ENCODE measurements at places on chromosomes 5 and 9.

- no peak for DNase-seq
These were observed 35.5 kb downstream of the PALM2AKAP2 start for GRCh38 chr9:109815366-109815947.

DNA sequence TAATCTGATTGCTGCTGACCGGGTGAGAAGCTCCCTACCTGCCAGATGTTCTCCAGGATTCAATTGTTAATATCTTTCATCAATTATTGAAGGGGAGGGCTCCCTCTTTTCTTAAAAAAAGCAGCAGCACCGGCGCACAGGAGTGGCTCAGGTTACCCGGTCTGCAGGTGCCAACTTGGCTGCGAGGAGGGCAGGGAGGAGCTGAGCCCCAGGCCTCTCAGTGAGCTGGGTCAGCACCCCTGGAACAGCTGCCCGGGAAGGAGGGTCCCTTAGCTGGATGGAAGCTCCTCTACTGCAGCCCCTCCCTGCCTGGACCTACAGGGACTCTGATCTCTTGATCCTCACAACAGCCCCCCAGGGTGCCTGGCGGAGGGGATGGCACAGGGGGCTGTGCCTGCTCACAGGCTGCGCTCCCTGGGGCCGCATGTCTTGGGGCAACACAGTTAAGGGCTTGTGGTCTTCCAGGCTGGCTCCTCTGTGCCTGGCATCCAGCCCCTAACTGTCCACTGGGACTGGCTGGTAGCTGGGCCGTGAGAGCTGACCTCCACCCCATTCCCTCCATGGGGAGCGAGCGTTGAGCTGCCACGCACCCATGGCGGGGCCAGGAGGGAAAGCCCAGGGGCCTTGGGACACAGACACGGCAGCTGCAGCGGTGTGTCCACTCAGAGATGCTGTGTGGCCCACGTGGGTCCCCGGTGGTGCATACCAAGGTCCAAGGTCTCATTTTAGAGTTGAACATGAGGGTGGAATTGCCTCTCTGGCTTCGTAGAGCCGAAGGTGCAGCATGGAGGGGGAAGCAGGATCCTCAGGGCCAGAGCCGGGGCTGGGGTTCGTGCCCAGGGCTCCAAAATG, 28.6 kb upstream of the TMEM250 start:
- DNase-seq, result no peak

DNA sequence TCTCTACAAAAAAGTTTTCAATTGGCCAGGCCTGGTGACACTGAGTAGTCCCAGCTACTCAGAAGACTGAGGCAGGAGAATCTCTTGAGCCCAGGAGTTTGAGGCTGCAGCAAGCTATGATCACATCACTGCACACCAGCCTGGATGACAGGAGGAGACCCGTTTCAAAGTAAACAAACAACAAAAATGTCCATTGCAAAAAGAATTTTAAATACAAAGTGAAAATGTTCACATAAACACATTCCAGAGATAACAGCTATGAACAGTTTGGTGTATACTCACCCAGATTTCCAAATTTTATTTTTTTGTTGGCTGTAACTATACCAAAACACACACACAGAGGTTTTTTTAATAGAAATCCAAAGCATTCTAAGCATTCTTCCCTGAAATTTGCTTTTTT, 39.8 kb downstream of the ADRA1B start:
- DNase-seq, result no peak

DNA sequence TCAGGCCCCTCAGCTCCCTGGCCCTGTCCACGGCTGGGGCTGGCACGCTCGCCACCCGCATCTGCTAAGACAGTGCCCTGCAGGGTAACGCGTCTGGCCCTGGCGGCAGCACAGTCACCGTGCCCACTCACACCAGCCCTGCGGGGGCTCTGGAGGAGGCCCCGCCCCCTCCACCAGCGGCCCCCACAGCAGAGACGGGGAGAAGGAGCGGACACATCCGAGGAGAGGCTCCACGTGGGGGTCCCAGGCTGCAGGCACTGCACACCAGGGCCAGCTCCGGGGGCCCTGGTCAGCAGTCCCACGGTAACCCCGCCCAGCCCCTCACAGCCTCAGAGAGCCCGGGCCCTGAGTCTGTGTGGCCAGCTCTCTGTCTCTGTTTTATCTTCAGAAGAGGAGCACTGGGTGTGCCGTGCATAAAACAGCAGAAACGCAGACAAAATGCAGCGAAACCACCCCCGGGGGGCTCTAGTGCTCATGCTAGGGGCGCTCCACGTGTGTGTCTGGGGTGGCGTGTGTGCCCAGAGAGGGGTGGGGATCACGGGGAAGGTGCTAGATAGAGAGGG, 47.5 kb upstream of the NRARP start:
- no peak for DNase-seq

DNA sequence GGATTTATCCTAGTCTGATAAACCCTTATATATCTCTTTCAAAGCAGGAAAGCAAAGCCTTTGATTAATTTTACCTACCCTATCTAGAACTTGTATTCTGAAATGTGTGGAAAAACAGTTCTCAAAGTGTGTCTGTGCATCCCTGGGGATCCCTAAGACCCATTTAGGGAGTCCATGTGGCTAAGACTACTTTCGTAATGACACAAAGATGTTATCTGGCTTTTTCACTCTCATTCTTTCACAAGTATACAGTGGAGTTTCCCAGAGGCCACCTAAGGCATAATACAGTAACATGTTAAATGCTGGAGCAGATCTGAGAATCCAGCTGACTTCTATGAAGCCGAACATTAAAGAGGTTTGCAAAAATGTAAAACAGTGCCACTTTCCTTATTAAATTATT, 54.3 kb upstream of the TNFSF15 start:
- DNase-seq, result no peak

DNA sequence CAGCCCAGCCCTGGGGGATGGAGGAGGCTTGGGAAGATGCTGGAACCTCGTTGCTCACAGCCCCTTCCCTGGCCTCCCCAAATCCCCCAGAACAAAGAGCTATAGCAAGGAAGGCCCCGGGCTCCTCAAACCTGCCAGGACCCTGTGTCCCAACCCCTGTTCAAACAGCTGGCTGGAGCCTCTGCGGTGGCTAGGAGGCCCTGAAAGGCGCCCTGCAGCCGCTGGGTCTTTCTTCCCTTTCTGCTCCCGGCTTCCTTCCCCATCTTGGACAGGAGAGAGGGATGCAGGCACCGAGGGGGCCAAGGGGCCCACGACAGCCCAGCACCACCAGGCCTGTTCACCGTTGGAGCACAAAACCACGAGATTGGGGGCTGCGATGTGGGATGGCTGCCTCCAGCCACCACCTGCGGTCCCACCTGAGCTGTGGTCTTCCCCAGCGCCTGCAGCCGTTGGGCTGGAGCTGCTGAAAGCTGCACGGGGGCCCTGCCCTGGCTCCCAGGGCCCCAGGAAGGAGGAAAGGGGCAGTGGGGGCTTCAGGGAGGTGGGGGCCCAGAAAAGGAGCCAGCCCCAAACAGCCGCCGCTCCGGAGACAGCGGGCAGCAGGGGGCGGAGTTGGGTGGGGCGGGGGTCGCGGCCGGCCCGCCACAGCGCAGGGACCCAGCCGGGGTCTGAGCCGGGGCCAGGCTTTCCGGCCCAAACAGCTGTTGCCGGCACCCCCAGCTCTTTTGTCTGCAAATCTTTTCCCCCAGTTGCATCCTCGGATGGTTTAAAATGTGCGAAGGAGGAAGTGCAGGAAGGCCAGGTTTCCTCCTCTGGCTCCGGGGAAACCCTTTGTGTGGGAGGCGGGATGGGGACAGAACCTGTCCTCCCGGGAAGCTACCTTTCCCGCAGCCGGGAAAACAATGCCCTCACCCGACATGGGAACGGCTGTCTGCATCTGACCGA, 16.1 kb downstream of the NOTCH1 start:
- DNase-seq, result no peak

DNA sequence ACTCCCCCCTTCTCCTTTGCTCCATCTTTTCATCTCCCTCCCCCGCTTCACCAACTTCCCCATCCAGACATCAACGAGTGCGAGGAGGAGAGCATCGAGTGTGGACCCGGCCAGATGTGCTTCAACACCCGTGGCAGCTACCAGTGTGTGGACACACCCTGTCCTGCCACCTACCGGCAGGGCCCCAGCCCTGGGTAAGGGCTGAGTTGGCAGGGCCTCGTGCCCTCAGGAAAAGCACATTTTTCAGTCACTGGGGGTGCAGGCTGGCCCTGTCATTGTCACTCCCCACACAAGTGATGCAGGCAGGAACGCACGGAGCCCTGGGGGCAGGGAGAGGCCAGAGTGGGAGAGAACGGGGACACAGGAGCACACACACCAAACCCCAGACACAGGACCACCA, 12.4 kb upstream of the ASS1 start:
- no peak for DNase-seq

GRCh38 chr5:107483231-107484024, 187.3 kb downstream of the EFNA5 start:
- DNase-seq, result no peak

DNA sequence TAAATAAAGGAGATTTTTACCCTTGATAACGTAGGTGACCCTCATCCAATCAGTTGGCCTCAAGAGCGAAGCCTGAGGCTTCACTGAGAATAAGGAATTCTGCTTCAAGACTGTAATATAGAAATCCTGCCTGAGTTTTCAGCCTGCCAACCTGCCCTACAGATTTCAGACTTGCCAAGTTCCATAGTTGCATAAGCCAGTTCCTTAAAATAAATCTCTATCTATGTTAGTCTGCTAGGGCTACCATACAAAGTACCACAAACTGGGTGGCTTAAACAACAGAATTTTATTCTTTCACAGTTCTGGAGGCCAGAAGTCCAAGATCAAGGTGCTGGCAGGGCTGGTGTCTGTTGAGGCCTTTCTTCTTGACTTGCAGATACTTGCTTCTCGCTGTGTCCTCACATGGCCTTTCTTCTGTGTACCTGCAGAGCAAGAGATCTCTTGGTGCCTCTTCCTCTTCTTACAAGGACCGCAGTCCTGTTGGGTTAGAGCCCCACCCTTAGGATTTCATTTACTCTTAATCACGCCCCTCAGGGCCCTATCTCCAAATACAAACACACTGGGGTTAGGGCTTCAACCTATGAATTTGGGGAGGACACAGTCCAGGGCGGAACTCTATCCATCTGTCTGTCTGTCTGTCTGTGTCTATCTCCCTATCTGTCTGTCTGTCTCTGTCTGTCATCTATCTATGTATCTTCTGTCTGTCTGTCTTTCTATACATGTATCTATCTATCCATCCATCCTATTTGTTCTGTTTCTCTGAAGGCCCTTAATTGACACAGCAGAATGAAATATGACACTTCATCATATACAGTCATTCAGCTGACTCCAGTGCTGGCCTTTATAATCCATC, 17.0 kb upstream of the CMBL start:
- DNase-seq, result no peak

DNA sequence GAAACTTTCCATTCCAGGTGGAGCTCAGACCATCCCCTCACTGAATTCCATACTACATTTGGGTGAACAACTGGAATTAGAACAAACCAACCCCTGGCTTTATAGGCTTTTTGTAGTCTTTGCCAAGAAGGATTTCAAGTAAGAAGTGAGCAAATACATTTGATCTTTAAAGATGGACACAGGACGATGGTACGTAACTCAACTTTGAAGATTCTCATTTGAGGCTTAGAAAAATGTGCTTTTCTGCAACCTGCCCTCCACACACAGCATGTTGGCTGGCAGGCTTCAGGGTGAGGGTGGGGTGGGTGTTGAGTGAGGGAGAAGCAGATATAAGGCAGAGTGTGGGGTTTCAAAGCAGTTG, 175.8 kb downstream of the DCP2 start:
- DNase-seq, result no peak

DNA sequence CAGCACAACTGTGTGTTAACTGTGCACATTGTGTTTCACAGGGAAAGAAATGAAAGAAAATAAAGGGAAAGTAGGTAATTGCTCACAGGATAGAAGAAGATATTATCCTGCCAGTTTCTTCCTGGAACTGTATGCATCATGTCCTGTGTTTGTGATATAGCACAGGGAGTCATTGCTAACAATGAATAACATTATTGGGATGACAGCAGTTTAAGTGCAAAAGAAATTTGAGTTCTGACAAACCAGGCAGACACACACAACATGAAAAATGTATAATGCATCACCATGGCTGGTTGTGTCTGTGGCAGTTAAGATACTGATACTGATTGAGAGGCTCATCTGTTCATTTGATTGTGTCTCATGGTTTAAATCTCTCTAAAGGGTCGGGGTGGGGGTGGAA, 145.4 kb downstream of the SPATA31D1 start:
- DNase-seq, result no peak

GRCh38 chr5:13501176-13501575, 443.3 kb downstream of the DNAH5 start:
- no peak for DNase-seq

DNA sequence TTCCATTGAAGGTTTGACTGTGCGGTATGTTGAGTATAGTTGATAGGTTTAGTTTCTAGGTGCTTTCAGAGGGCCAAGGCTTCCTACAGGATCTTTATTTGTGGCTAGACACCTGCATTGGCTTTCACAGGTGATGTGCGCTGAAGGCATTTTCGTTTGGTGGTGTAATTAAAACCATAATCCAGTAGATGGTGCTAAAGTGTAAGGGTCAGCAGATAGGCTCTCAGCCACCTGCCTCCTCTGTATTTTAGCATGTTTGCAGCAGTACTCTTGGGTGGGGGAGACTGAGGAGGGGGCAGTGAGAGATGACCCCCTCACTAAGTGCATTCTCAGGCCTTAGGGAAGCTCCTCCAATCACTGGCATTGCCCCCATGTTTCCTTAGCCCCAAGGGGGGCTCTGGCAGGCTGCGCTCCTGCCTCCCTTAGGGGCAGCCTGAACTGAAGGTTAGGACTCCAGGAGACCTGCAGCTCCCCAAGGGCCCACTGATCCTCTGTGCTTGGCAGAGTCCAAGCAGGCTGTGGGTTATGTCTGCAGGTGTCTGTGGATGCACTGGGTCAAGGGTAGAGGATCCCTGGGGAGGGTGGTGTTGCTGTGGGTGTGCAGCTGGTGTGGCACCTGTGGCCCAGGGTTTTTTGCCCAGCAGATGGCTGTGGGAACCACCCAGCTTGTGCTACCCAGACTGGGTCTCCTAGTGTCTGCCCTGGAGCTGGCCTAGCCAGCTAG, 23.4 kb downstream of the CDK20 start:
- no peak for DNase-seq

GRCh38 chr5:55823151-55823796, 27.9 kb upstream of the IL31RA start:
- no peak for DNase-seq

Data from NCI-H187 (cell line).